ENCODE measurements at places on chromosomes 5 and 9. TPM values are rescaled to one million over a fixed set of nuclear protein-coding genes. Genes with fewer than 3 reads are reported as not detected.

DNA sequence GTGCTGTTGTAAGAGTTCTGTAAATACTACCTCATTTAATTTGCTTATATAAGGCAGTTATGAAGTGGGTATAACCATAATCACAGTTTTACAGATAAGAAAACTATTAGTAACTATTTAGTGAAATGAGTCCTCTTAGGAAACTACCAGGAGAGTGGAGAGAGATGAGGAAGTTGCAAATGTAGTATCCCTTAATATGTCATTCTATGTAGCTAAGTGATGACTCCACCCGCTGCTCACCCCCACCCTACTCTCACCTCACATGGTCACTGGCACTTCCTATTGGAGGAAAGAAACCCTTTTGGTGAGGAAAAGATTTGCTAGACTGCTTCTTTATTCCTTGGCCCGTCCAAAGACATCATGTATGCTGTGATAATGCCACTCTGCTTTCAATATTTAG lies 241.8 kb upstream of the SLC24A2 start:
- no peak for DNase-seq

- no peak for DNase-seq
Measured at GRCh38 chr9:29514862-29515261, 1941.6 kb upstream of the C9orf72 start.

DNA sequence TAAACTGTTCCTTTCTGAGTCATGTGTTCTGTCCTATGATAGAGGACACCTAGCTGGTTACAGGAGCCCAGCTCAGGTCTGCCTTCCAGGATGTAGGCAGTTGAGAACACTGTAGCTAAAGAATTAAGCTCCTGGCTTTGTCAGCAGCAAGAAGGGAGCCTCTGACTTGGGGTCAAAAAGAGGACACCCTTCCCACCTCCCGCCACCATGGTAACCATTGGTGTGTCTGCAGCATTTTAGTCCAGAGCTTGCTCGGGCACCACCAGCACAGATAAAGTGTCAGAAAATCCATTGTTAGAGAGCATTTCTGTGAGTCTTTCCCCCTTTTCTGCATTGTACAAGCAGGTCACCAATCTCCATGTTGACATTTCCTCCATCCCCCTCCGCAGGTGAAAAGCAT lies 181.7 kb downstream of the DOCK8 start:
- DNase-seq = no peak

The MARCHF3 gene
- 6.5 TPM for polyA plus RNA-seq

The SLC36A2 gene
- polyA plus RNA-seq = not detected

DNA sequence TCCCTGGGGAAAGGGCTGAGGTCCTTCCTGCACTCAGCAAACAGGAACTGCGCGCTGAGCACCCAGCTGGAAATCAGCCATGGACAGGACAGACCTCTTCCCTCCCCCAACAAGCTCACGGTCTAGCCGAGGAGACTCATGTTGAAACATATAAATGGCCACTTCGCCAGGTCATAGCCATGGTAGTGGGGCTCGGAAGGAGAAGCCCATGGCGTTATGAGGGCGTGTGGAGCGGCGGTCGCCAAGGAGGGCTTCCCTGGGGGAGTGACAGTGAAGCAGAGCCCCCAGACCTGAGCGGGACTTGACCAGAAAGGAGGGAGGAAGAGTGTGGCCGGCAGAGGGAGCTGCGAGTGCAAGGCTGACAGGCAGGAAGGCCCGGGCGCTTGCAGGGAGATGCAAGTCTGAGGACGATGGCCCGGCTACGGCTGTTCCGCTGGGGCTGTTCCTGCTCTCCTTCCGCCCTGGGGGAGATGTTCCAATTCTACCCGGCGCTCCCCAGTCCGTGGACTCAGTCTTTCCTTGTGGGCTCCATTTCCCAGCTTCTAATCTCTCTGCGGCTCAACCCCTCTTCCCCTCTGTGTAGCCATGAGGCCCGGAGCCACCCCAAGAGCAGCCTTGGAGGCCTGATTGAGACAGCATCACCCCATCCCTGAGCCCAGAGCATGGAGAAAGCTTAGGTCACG lies 43.9 kb upstream of the PRRC2B start:
- peak; percentile 71 for DNase-seq
